ENCODE measurements at places on chromosomes 3 and 15. TPM values are rescaled to one million over a fixed set of nuclear protein-coding genes. Genes with fewer than 3 reads are reported as not detected.

Gene TFDP2
- 51.6 TPM for total RNA-seq

Gene GOLGA6A
- 1.2 TPM for total RNA-seq

Gene RPP25
- 7.2 TPM for total RNA-seq

GRCh38 chr15:101315736-101316135 is 20.7 kb upstream of the SNRPA1 start:
- DNase-seq: no peak

- no peak for DNase-seq
Measured at GRCh38 chr3:171644681-171645080, 165.6 kb downstream of the PLD1 start.

DNA sequence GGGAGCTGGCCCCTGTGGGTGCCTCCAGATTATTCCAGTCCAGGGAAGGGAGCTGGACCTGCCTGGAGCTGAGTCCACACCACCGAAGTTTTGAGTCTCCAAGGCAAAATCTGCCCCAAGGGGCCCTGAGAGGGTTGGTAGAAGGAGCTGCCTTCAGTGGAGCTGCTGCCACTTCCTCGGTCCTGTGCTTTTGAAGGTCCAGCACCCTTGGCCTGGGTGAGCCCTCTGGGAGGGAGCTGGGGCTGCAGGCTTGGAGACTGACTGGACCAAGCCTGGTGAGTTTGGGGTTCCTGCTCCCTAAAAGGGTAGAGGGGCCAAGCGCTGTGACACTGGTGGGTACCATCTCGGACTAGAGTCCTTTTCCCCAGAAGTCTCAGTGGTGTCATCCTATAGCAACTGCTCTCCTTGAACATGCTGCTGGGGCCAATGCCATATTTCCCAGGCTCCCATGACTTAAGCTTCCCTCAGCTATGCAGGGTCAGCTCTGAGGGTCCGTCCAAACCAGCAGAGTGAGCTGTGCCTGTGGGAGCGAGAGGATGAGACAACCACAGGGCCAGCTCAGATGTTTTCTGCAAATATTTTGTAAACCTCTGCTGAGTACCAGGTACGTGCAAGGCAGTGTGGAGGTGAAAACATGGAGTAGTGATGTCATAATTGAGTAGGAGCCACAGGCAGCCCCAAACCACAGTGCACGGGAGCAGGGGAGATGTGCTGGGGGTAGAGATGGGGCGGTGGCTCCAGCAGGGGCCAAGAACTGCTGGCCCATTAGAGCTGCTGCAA is 96.0 kb downstream of the ABHD5 start:
- peak; percentile 89 for DNase-seq

GRCh38 chr3:167851171-167851570 is 115.7 kb downstream of the SERPINI1 start:
- DNase-seq: no peak

Gene CFAP161
- total RNA-seq: not detected

GRCh38 chr3:63400246-63400860 is 122.2 kb downstream of the SYNPR start:
- DNase-seq: no peak

- no peak for DNase-seq
Measured at GRCh38 chr3:28240441-28240840, 978 bp upstream of the CMC1 start.

Gene EPHA3
- total RNA-seq: 13.1 TPM

DNA sequence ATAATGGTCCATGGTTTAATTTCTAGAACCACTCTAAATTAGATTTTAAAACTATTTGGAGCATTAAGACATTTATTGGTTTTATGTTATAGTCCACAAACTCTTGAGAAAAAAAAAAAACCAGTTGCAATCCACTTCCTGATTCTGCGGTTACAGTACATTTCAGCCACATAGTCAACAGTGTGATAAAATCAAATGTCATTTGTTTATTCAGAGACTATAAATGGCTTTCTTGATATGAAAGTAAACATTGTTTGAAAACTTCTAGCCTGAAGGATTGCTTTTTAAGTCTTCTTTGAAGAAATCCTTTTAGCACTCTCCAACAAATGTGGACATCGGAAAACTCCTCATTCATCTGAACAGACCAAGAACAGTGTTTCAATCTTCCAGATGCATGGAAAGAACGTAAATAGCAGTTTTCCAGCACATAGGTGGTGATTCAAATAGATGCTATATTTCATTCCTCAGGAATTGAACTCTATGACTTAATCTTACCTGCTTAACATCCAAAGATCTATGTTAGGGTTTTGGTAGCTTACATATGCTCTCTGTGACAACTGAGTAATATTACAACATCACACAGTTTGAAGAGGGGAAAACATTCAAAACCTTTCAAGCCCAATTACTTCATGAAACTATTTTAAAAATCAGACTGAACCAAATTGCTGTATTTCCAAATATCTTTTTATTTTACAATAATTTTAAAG is 87.8 kb upstream of the UBE2E2 start:
- no peak for DNase-seq

Gene SCAANT1
- total RNA-seq: not detected

GRCh38 chr15:42499858-42500609 is 4.6 kb downstream of the SNAP23 start:
- no peak for DNase-seq

Gene APOD
- total RNA-seq: 499 TPM

DNA sequence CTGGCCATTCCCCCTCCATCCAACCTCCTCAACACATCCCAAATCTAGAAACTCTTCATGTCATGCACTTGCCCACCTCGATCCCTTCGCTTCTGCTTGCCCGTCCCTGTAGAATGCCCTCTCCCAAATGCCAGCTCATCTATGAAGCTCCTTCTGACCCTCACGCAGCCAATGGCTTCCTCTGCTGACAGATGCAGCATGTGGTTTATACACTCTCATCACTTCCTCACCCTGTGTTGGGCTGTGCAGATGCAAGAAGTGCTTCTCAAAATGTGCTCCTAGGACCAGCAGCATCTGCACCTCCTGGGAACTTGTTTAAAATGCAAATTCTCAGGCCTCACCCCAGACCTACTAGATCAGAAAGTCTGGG is 51.7 kb downstream of the SEMA5B start:
- no peak for DNase-seq

Gene LDHAL6B
- total RNA-seq: not detected

Gene NRG4
- not detected for total RNA-seq

DNA sequence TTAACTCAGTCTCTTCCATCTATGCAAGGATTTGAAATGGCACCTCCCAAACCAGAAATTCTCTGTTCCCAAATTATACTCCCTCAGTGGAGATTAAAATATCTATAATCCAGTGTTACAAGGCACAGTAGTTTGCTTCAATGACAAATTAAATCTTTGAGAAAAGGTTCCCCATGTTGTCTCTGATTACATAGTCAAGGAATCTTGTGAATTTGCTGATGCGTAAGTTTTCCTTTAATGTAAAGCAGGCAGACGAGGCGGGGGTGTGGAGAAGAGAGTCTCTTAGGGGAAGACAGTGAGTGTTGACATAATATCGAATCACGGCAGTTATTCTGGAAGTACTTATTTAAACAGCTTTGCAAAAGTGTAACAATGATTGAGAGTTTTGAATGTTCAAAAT is 236.4 kb upstream of the RARB start:
- DNase-seq: no peak

GRCh38 chr3:19816631-19817030 is 117.4 kb downstream of the EFHB start:
- DNase-seq: no peak

DNA sequence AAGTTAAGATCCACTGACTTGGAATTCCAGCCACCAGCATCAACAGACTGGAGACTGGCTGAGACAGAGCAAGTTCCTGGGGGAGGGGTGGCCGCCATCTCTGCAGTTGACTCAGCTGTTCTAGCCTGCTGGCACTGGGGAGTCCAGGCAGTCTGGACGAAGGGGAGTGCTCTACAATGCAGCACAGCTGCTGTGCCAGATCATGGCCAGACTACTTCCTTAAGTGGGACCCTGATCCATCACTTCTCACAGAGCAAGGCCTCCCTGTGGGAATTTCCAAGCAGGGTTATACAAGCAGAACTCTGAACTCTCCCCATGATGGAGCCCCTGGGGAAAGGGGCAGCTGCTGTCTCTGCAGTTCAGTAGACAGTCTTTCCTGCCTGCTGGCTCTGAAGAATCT is 35.2 kb downstream of the PYGO1 start:
- no peak for DNase-seq

DNA sequence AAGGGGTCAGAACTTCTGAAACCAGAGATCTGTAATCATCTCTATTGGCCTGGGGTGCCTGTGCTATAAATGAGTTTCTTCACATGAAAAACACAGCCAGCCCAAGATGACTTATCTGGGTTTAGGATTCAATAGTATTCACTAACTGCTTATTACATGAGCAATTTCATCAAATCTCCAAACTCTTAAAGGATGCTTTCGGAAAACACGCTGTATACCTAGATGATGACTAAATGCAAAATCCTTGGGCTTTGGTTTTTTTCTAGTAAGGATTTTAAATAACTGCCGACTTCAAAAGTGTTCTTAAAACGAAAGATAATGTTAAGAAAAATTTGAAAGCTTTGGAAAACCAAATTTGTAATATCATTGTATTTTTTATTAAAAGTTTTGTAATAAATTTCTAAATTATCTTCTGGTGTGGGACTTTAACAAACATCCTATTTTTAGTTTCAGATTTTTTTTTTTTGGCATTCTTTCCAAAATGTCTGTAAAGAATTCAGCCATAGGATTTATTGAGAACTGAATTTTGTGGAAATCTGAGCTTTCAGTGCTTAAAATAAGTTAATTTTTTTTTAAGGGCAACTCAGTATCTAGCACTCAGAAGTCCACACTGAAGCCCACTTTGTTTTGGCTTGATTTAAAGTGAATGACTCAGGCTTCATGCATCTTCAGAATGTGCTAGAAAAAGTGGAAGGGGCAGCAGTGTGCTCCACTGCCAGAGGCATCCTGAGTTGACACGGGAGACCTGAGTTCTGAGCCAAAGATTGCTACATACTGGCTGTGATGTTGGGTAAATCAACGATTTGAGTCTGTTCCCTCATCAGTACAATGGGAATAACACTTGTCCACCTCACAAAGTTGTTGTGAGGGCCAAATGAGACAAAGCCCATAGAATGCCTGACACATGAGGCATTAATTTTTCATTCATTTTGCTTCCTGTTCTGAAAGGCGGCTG is 18.7 kb downstream of the TMEM43 start:
- no peak for DNase-seq

GRCh38 chr15:74384881-74385643 is 17.6 kb upstream of the CYP11A1 start:
- DNase-seq: no peak

Gene CAMK1
- 75.9 TPM for total RNA-seq

Gene RAB6B
- total RNA-seq: 6.2 TPM

- DNase-seq: peak; percentile 83
Measured at GRCh38 chr15:100276506-100276905, 65.3 kb downstream of the ADAMTS17 start.

GRCh38 chr15:52789601-52790168 is 451 bp downstream of the ONECUT1 start:
- DNase-seq: no peak

DNA sequence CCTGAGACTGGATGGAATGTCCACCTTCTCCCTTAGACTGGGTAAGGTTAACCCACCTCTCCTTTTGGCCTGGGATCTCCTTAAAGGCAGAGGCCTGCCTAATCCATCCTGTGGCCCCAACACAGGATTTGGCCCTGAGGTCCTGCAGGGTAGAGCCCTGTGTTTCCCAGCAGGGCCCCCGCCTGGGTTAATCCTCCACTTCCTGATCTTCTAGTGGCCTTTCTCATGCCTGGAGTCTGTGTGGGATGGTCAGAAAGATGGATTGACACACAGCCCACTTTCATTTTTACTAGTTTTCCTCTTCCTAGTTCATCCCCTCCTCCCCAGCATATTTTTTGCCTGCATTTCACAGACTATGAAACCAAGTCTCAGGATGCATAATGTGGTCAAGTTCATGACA is 48.9 kb upstream of the SLC6A6 start:
- no peak for DNase-seq

Gene CYP1A1
- total RNA-seq: not detected

DNA sequence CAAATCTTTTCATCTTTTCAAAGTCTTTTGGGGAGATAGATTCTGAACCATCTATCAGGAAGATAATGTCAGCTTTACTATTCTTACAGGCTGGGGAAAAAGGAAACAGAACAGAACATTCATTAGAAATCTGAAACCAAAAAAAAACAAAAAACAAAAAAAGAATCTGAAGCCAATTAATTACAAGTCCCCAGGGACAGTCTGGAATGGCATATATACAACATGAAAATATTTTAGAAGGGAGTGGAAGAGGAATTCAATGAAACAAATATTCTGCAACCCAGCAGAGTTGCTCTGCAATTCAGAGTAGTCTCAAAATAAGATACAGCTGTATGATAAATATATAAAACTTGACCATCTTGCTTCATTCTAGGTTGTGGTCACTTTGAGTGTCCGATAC is 41.7 kb upstream of the CAPN7 start:
- DNase-seq: no peak

DNA sequence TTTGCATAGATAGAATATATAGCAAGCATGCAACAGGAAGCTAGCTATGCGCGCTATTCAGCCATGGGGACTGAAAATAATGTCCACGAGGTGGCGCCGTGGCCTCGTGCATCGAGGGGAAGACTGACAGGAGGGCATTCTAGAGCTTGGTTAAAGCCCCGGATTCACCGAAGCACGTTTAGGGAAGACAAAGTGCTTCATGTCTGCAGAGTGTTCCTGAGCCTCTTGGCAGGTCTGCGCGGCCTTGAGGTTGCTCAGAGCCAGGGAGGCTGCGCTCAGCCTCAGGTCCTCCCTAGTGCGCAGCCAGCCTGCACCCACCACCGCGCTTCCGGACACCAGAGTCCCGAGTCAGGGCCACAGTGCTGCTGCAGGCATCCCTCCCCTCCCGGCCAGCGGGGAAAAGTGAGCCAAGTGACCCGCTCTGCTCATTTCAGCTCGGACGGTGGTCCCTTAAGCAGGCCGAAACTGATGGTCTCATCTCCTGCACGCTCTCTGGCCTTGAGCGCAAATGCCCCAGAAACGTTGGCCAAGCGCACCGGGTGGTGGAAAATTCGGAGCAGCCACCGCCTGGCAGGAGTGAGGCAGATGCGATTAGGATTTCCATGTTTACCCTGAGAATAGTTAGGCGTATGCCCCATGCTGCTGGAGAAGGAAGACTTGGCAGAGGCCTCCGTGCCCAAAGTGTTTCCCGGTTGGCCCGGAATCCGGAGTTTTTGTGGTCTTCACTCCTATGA is 24.8 kb downstream of the GABRA5 start:
- DNase-seq: peak; percentile 91

- no peak for DNase-seq
Measured at GRCh38 chr3:186057594-186057993, 51.3 kb downstream of the ETV5 start.

Gene LRRC2
- 0.42 TPM for total RNA-seq

Gene RASGRF1
- 0.23 TPM for total RNA-seq

DNA sequence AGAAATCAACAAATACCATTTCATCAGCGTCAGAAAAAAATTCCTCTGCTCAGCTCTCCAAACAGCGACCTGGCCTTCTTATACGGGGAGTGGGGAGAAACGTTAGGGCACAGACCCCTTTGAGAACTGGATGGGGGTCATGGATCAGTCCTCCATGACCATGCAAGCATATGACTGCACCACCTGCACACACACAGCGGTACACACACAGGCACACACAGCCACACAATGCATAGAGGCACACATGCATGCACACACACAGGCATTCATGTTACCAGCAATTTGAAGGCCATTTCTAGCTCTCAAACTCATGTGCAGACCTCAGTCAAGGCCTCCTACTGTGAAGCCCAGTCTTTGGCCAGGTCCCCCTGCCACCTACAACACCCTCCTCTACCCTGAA is 50.2 kb downstream of the SLC41A3 start:
- peak; percentile 45 for DNase-seq
